ENCODE measurements at places on chromosomes 2 and 18.

GRCh38 chr2:76478266-76479035 lies 767.7 kb upstream of the GCFC2 start:
- DNase-seq: no peak

GRCh38 chr2:128389388-128390086 lies 70.9 kb upstream of the HS6ST1 start:
- no peak for DNase-seq

DNA sequence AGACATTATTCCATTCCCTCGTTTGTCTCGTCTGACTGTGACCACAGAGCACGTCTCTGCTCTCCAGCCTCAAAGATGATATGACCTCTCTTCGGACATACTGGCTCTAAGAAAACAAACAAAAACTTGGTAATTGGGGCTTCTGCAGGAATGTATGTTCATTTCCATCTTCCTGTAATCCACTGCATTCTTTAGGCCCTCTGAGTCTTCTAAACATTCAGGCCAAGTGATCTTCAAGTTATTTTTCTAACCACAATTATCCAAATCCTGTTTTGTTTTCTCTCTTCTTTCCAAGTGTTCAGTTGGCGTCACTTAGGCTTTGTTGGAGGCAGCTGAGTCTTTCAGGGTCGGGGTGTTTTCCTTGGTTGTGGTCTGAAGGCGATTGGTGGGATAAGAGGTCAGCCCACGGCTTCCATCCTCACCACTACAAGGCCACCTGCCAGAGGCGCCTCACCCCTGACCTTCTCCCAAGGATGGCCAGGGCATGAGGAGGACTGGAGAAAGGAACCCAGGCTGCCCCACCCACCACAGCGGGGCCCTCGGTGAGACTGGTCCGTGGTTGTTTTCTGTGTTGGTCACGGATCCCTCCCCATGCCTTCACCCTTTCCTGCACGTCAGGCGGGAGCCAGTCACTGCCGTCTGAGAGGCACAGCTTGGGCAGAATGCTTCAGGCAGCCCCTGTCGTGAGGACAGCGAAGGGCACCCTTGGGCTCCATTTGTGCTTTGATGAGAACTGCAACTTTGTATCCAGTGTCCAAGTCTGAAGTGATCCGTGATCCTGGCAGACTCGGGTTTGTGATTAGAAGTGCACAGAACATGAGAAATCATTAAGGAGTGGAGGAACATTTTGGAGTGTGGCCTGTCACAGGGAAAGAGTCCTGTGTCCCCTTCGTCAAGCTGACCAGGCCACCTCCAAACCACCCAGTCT lies 88.6 kb upstream of the FHL2 start:
- no peak for DNase-seq

DNA sequence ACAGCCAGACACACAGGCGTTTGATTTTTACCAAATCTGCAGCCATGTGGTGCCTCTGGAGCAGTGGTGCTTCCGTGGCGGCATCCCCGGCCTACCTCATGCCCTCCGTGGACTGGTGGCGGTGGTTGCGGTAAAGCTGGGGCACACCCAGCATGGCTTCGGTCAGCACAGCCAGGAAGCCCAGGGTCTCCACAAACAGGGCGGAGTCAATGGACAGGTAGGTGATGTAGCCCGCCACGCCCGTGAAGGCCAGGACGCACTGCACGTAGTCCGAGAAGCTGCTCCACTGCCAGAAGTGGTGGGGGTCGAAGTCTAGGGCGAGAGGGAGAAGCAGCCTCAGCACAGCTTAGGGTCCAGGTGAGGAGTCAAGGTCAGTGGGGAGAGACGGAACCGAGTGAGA lies 32.4 kb downstream of the SLC66A2 start:
- no peak for DNase-seq

DNA sequence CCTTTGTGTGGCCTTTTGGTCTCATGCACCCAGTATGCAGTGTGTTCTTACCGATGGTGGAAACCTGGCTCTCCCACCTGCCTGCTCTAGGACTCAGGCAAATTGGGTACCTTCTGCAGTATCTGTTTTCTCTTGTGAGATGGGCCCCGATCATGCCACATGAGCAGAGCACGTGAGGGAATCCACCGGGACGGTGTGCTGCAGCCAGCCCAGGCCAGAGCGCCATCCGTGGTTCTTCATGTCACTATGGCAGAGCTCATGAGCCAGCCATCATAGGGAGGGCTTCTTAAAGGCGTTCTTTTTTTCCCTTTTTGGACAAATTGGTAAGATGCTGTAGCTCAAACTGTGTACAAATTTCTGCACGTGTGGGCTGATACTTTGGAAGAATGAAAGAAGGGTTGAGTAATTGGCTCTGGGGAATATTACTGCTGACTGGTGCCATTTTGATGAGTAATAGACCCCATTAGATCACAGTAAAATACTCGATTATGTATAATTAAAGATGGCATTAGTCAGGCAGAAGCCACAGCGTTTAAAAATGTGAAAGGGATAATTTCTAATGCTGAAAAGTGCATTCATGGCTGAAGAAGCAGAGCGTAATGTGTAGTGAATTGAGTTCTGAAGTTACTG lies 19.2 kb downstream of the SH3RF3 start:
- DNase-seq: no peak

DNA sequence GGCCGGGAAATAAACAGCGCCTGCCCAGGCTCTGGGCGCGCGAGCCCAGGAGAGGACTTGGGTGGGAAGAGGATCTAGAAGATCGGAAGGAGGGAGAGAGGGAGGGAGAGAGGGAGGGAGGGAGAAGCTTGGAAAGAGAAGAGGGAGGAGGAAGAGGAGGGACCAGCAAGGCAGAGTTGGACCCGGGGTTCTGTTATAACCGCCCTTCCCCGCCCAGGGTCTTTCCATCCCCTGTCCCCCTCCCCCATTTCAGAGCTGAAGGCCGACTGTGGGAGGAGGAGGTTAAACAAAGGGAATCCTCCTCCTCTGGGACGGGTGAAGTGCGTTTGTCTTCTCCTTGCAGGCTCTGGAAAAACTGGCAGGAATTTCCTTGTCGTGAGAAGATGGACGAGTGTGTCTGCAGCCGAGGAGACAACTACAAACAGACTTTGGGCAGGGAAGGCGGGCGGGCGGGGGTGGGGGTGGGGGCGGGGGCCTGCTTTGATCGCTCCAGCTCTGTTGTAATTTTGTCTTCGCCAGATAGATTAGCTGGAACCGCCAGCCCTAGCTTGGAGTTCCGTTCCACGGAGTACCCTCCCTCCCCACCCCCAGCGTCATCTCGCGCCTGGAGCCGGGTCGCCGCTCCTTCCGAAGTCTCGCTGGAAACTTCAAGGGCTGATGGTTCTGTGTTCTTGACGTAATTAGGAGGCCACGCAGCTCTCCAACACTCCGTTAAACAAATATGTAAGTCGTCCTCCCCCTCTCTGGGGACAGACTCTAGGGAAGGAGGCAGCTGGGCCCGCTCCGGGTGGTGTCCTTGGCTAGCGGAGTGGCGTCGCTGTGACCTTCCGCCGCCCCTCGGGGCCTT lies 6.4 kb upstream of the SP9 start:
- no peak for DNase-seq

DNA sequence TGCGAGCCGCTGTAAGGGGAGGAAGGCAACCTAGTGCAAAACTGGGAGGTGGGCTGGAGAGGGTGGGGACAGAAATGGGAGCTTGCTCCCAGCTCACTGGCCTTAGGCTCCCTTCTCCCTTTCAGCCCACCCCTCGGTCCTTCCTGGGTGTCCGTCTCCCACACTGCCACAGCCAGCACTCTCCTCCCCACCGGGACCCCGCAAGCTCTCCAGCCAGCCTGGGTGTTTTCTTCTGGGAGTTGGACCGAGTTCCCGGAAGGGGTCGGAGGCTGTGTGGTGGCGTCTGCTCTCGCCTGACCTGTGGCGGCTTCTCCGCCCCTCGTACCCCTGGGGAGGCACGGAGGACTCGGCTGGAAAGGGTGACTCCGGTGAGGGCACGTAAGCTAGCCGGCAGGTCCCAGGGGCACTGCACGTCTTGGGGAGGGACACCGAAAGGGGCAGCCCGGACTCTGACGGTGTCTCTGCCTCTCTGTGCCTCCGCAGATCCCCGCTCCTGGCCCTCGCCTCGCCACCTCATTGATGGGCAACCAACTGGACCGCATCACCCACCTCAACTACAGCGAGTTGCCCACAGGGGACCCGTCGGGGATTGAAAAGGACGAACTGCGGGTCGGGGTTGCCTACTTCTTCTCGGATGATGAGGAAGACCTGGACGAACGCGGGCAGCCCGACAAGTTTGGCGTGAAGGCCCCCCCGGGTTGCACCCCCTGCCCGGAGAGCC lies 1.1 kb downstream of the LRATD1 start:
- no peak for DNase-seq

- peak; percentile 57 for DNase-seq
These were observed 31.9 kb upstream of the CASP8 start for GRCh38 chr2:201228271-201228911.

- peak; percentile 28 for DNase-seq
These were observed at the start of gene FAM237A for GRCh38 chr2:206642075-206643025. Gene FAM237A, plus strand, starts transcription at chr2:206642487. Its CDS starts 1,750 bp downstream, at chr2:206644237.

DNA sequence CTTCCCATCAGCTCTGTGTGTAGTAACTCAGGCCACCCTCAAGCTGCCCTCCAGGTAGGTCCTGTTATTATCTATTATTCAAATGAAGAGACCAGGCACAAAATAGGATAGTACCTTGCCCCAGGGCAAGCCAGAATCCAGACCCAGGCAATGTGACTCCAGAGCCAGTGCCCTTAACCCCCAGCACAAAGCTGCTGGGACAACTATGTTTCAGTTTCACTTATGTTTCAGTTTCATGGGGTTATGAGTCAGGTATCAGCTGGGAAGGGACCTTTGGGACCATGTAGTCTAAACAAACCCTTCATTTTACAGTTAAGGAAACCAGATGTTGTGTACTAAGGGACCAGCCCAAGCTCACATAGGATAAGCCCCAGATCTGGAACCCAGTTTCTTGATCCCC lies 10.0 kb downstream of the HK2 start:
- DNase-seq: peak; percentile 66

GRCh38 chr2:187165936-187166610 lies 282.0 kb downstream of the CALCRL start:
- DNase-seq: no peak

GRCh38 chr2:224577541-224577940 lies 7.6 kb downstream of the CUL3 start:
- DNase-seq: no peak
